ENCODE measurements at places on chromosomes 1 and 21. TPM values are rescaled to one million over a fixed set of nuclear protein-coding genes. Genes with fewer than 3 reads are reported as not detected.

Gene CAMK1G
- 2.4 TPM for total RNA-seq

Gene PPFIA4
- total RNA-seq: 12.6 TPM

DNA sequence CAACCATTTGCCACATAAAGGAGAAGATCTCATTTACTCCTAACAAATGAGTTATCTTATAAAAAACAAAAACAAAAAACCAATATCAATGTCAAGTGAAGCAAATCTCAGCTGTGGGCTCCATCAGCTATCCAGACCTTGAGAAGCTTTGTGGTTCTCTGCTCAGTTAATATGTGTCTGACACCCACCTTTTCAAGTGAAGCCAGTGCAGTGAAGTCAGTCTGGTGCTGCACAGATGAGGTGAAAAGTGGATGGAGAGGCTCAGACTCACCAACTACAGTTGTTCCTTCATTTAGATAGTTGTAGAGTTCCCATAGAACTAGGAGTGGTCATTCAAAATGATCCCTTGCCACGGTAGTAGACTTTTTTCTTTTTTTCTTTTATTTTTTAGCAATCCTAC, 106.8 kb downstream of the NTNG1 start:
- no peak for DNase-seq

- DNase-seq: no peak
These were observed 5.3 kb downstream of the ARF1 start for GRCh38 chr1:228087771-228088251.

- no peak for DNase-seq
These were observed 71.0 kb downstream of the LMO4 start for GRCh38 chr1:87399701-87400100.

Measured in frontal cortex (tissue), 4 donors.